ENCODE measurements at places on chromosomes 4 and X. TPM values are rescaled to one million over a fixed set of nuclear protein-coding genes. Genes with fewer than 3 reads are reported as not detected.

Gene ZIC3
- not detected for total RNA-seq

Gene STAP1
- total RNA-seq = not detected

Gene GPRASP2
- 9.8 TPM for total RNA-seq

- DNase-seq = no peak
Observed at GRCh38 chr4:38466401-38466800, 197.6 kb upstream of the KLF3 start.

GRCh38 chrX:111086591-111087006 lies 9.4 kb upstream of the PAK3 start:
- DNase-seq = no peak

DNA sequence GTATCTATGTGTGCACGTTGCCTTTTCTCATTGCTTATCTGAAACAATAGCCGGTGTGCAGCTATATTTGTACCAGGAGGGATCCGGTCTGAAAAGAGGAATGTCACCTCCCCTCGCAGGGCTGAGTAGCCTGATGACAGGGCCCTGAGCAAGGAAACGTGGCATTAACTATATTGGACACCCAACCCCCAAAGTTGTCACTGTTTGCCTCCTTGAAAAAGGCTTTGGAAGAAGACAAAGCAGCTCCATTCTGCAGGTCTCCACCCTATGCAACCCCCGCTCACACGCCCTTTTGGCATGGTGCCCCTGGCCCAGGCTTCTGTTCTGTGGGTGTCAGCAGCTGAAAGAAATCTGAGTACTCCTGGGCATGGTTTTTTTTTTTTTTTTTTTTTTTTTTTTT lies 8.2 kb downstream of the PRRG3 start:
- DNase-seq = no peak

- DNase-seq = no peak
Observed at GRCh38 chr4:161856711-161857326, 307.0 kb downstream of the FSTL5 start.

Data from NCI-H460 (cell line).